ENCODE measurements at places on chromosomes 16 and 17.

- DNase-seq: no peak
Observed at GRCh38 chr16:82684256-82684655, 57.5 kb downstream of the CDH13 start.

DNA sequence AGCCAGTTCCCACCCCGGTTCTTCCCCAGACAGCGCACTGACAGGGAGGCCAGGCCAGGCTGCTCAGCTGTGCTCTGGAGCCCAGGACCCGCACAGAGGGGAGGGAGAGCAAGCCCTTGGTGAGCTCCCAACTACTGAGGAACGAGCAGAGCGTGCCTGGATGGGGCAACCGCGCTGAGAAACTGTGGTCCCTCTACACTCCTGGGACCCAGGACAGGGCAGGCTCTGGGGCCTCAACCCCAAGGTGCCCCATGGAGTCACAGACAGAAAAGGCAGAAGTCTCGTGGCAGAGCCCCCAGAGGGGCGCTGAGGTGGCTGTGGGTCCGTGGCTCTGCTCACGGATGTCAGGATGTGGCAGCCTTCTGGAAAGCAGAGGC lies 16.3 kb downstream of the SLX4 start:
- no peak for DNase-seq

DNA sequence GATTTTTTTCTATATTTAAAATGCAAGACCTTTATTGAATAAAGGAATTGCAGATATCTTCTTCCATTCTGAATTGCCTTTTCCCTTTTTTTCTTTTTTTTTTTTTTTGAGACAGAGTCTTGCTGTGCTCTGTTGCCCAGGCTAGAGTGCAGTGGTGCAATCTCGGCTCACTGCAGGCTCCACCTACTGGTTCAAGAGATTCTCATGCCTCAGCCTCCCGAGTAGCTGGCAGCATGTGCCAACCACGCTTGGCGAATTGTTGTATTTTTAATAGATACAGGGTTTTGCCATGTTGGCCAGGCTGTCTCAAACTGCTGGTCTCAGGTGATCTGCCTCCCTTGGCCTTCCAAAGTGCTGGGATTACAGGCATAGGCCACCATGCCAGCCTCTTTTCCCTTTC lies 151.5 kb downstream of the CEP112 start:
- DNase-seq: no peak

DNA sequence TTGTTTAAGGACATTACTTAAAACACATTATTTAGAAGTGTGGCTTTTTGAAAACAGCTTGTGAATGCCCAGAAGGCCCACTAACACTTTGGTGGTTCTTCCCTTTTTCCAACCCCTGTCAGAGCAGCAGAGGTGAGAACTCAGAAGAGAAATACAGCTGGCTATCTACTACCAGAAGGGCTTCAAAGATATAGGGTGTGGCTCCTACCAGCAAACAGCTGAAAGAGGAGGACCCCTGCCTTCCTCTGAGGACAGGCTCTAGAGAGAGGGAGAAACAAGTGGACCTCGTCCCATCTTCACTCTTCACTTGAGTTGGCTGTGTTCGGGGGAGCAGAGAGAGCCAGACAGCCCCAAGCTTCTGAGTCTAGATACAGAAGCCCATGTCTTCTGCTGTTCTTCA lies 6.9 kb upstream of the RAPGEFL1 start:
- DNase-seq: no peak

DNA sequence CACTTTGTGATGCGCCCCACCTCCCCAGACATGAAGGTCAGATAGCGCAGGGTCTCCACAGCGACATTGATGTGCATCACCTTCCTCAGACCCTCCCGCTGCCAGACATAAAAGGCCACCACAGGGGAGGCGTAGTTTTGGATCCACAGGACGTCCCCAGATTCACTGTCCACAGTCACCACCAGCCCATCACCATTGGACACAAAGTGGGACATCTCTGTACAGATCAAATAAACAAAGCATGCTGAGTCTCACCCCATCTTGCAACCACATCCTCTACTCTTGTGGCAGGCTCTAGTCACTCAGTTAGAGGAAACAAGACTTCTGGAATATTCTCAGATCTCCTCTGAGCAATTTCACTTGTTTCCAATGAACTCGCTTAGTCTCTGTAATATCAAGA lies 46.3 kb upstream of the ICAM2 start:
- DNase-seq: no peak
